ENCODE measurements at places on chromosomes 12 and 14.

- DNase-seq = no peak
Observed at GRCh38 chr12:112979041-112979680, 842 bp downstream of the OAS2 start.

GRCh38 chr14:74949191-74949601 is 6.2 kb downstream of the PGF start:
- no peak for DNase-seq

DNA sequence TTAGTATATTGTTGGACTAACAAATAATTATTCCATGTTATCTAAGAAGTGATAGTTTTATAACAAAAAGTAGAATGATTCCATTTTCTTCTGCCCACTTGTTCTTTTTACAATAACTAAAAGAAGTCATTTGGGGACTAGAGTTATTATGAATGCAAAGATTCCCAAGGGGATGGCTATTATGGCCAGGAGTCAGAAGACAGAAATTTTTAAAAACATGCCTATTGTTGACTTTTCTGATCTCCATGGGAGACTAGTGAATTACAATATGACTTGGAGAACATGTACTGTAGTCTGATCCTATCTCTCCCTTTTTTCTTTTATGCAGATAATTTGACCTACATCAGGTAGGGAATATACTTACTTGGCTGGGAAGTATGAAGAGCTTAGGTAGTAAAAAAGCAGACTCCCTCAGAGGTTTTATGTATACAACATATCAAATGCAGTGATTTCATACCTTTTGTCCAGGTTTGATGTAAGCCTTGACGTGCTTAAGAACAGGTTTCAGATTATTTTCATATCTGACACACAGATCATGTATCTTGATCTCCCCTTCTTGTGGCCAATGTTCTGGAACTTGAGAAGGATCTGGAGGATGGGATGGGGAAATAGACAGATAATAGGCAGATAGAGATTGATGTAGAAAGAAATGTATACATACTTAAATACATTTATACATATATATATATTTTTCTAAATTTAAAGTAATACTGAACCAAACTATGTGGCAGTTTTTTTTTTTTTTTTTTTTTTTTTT is 41.0 kb upstream of the KCNJ8 start:
- no peak for DNase-seq

DNA sequence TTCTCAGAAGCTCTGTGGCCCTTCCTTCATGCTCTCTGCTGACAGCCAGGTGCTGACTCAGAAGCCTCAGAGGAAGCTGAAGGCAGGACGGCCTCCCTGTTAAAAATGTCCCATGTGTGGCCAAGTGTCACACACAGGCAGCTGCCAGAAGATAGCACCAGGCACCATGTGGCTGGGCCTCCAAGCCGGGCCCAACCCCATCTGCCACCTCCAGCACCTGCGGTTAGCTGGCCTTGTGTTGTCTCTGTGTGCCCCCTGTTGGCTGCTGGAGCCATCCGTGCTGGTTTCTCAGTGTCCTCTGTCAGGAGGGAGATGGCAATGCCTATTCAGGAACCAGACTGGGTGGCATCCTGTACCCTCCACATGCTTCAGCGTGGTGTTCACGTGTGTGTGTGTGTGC is 63.2 kb downstream of the TSPAN11 start:
- peak; percentile 13 for DNase-seq

DNA sequence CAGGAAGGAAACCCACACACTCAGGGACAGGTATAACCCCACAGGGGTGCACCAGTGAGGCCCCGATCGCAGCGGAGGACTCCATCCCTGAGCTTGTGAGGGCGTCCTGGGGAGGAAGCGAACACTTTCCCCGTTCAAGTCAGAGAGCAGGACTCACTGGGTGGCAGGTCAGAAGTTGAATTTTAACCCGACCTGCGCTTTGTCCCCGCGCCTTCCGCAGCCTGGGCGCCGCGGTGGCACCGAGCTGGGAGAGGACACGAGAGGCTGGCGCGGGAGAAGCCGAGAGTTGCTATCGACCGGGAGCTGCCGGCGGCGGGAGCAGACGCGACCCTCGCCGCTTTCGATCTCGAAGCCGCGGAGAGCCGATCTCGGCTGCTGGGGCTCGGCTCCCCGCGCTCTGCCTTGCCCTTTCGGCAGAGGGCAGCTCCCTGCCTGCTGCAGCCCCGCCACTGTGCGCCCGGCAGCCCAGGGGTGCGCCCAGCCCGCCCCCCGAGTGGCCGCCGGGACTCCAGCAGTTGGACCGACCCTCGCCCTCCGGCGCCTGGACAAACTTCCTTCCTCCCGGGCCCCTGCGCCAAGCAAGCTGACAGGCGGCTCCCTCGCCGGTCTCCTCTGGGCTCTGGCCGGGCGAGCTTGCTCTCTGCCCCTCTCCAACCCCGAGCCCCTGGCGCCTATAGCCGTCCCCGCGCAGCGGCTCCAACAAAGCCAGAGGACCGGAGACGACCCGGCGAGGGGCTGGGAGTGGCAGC is 918 bp downstream of the LIN7A start:
- peak; percentile 5 for DNase-seq

DNA sequence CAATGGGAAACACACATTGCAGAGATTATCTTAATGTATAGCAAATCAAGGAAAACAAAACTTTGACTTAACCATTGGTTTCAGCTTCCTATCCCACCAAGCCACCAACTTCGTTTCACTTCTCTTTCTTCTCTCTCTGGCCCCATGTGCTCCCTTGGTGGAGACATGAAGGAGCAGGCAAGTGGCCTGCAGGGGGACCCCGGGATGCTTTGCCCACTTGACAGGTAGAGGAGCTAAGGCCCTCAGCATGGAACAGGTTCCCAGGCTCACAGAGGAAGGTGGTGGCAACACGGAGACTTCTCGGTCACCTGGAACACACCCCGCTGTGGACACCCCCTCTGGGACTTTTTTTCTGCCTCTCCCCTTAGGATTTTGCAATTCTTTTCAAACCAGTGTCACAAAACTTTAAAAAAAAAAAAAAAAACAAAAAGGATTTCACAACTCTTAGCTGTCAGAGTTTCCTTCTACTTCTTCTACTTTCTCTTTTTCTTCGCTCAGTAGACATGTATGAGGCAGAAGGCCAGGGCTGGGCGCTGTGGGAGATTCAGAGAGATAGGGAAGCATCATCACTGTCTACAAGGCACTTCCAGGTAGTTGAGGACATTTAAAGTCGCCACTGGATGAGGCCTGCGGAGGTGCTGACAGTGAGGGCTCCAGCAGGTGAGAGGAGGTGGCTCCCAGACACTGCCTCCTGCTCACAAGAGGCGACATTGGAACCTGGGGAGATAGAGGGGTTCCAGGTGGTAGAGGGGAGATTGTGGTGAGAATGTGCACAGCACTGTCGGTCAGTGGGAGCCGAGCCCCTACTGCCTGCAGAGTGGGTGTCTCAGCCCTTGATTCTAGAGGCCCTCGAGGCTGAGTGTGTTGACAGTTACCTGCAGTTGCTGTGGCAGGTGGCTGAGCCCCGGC is 119.6 kb downstream of the GCH1 start:
- no peak for DNase-seq

GRCh38 chr14:33589334-33589733 is 361.5 kb downstream of the EGLN3 start:
- peak; percentile 33 for DNase-seq

GRCh38 chr14:65070471-65070976 is 31.8 kb downstream of the MAX start:
- no peak for DNase-seq

GRCh38 chr12:111057701-111058425 is 137.5 kb upstream of the MYL2 start:
- no peak for DNase-seq

GRCh38 chr12:111066744-111067437 is 146.5 kb upstream of the MYL2 start:
- no peak for DNase-seq

DNA sequence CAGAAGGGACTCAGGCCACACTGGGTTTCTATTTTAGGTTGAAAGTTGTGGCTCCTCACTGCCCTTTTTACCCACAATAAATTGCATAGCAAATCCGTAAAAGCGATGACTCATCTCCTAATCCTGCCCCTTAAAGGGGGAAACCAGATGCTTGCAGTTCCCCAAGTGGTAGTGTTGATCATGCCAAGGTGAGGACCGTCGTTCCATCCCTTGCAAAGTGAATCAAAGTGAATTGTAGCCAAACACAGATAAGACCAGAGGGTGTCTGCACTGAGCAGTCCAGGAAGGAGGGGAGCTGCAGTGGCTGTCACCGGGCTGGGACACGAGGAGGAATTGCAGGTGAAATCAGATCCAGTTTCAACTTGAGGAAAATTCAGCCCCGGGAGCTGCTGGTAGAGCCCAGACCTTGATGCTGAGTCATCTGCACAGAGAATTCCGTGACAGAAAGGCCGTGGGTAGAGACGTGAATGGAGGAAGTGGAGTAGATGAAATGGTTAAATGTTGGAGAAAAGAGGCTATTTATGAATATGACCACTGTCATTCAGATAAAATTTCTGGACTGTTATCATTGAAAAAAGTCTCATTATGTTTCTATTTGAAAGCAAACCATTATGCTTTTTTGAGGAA is 44.2 kb upstream of the MMP17 start:
- peak; percentile 46 for DNase-seq

DNA sequence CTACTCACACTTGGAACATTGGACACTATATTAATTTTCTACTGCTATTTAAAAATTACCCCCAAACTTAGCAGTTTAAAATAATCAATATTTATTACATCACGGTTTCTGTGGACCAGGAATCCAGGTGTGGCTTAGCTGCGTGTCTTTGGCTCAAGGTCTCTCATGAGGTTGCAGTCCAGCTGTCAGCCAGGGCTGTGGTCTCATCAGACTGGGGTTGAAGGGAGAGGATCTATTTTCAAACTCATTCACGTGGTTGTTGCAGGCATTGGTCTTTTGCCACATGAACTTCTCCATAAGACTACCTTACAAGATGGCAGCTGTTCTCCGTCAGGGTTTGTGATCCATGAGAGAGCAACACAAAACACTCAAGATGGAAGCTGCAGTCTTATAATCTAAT is 343.0 kb downstream of the BCAT1 start:
- no peak for DNase-seq

- no peak for DNase-seq
Observed at GRCh38 chr12:114614040-114614439, 69.9 kb downstream of the TBX3 start.

DNA sequence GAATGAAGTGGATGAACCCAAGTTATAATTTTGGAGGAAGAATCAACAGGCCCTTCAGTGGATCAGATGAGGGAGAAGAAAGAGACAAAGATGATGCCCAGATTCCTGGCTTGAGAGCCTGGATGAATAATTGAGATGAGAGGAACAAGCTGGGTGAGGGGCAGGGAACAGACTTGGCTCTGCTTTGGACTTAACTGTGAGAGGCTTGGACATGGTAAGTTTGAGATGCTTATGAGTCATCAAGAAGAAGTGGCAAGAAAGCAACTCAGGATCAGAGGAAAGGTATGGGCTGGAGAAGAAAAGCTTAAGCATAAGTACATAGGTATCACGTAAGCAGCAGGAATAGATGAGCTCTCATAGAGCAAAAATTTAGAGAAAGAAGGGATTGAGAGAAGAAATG is 55.3 kb downstream of the FIGNL2 start:
- DNase-seq = no peak

GRCh38 chr12:29253906-29254625 is 105.0 kb downstream of the FAR2 start:
- no peak for DNase-seq

- DNase-seq = no peak
Observed at GRCh38 chr14:105600939-105601359, 74.6 kb downstream of the TMEM121 start.

DNA sequence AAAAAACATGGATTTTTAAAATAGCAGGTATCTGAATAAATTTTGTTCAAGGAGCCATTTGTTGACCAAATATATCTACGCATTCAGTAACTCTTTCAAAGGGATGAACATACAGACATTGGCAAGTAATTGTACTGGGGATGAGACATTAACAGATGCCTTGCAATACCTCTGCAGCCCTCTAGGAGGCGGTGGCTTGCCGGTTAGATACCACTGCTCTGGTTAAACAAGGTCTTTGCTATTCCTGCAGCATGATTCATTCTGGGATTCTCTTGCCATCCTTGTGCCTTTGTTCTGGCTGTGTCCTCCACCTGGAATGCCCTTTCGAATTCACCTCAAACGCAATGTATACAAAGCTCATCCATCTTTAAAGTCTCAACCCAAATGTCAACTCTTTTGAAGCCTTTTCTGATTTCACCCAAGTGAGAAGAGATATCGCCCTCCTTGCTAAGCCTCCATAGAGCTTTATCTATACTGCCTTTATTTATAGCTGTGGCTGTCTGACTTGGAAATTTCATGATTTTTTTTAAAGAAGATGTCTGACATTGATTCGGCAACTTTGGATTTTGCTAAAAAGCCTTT is 131.0 kb upstream of the SRRM4 start:
- peak; percentile 20 for DNase-seq

DNA sequence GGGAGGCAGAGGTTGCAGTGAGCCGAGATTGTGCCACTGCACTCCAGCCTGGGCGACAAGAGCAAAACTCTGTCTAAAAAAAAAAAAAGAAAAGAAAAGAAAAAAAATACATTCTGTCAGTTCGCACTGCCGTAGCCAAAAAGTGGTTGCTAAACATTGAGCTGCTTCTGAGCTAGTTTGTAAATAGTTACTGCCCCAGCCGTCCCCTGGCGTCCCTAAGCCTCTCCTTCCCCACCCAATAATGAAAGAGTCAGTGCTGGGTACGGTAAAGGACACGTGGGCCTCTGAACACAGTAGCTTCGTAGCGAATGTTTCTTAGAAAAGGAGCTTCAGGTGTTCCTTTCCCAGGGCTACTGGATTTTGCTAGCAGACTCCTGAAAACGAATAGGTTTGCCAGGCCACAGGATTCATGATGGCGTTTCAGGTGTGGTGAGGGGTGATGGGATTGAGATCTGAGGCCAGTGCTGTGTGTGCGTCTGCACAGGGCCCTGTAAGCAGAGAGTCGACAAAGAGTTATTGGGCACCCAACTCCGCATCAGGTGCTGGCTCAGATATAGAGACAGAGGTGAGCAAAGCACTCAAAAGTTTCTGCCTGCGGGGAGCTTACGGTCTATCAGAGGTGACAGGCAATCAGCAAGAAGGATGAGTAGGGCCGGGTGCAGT is 94.1 kb downstream of the LGMN start:
- DNase-seq = no peak

DNA sequence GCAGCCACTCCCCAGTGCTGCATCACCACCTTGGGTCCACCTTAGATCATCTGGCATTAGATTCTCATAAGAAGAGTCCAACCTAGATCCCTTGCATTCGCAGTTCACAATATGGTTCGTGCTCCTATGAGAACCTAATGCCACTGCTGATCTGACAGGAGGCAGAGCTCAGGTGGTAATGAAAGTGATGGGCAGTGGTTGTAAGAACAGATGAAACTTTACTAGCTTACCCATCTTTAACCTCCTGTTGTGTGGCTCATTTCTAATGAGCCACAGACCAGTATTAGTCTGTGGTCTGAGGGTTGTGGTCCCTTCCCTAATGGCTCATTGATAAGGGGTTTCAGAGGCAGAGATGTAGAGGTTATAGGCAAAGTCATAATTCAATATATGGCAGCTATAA is 615.9 kb upstream of the MIS18BP1 start:
- no peak for DNase-seq

GRCh38 chr12:13980538-13981295 is 685 bp downstream of the GRIN2B start:
- DNase-seq = no peak

- DNase-seq = no peak
Observed at GRCh38 chr12:42275499-42275898, 37.5 kb upstream of the YAF2 start.

- DNase-seq = no peak
Observed at GRCh38 chr14:32256576-32256975, 53.5 kb upstream of the RNU6-8 start.

- no peak for DNase-seq
Observed at GRCh38 chr12:75289753-75290152, 40.4 kb downstream of the CAPS2 start.

GRCh38 chr12:125650587-125650986 is 585.4 kb downstream of the AACS start:
- DNase-seq = no peak

GRCh38 chr12:67318786-67319185 is 49.6 kb downstream of the CAND1 start:
- DNase-seq = no peak
